CD4-positive, alpha-beta T cell treated with Interleukin-2 at 100 ng/mL for 4 hours (primary cell): ENCODE measurements at places on chromosomes 1 and 21.

- DNase-seq: no peak
Measured at GRCh38 chr1:213533125-213533524, 454.6 kb upstream of the PROX1 start.

DNA sequence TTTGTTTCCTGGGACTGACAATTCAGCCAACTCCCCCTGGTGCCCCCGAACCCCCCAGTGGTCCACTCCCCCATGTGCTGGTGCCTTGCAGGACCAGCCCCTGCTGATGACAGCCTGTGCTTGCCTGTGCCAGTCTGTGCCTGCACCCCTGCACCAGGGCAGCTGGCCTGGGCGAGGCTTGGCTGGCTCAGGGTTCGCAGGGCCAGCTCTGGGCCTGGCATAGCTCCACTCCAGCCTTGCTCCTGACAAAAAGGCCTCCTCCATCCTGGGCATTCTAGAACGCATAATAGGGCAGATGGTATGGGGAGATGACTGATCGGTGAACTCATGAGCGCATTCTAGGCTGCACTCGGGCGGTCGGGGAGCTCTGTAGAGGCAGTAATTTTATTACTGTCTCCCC is 5.4 kb downstream of the CNTN2 start:
- no peak for DNase-seq

DNA sequence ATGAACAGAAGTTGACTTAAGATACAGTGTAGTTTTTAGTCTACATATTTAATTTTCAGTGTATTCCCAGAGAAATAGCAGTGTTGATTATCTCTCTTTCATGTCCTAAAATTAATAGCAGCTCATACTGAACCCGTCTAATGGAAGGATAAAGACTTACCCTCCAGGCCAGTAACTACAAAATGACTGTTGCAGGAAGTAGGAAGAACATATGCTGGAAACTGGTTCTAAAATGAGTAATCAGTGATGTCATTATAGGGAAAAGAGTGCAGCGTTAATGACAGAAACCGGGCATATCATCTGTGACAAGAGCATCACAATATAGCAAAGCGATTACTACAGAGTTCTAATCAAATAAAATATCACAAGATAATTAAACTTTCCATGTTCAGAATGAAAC is 385.5 kb downstream of the SMYD3 start:
- DNase-seq: no peak

- DNase-seq: no peak
Measured at GRCh38 chr1:201224666-201225370, 34.2 kb downstream of the IGFN1 start.

DNA sequence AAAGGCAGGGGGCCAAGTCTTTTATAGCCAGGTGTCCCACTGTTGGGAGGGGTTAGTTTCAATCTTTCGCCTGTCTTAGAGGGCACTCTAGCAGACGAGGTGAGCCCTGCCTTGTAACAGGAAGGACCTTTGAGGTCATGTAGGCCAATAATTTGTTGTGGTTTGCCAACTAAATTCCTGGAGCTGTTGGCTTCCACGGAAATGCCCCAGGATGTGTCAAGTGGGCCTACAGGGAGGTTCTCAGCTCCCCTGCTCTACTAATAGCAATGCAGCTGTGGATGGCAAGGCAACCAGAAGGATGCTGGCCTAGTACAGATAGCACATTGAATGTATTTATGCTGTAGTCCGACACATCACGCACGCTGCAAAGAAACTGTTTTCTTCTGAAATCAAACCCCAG is 22.3 kb upstream of the CASQ2 start:
- no peak for DNase-seq
